ENCODE measurements at places on chromosomes 1 and 21.

- no peak overlapping the region for H3K4me3 ChIP-seq
- no peak overlapping the region for H3K27ac ChIP-seq
- H3K27me3 ChIP-seq: no peaks in the 10 kb centered on the region
- H3K36me3 ChIP-seq: peaks cover 34% of the 10 kb centered on the region
- H3K4me1 ChIP-seq: peaks cover 54% of the 10 kb centered on the region
Observed at GRCh38 chr1:206727981-206728696, 42.4 kb upstream of the IL19 start.

DNA sequence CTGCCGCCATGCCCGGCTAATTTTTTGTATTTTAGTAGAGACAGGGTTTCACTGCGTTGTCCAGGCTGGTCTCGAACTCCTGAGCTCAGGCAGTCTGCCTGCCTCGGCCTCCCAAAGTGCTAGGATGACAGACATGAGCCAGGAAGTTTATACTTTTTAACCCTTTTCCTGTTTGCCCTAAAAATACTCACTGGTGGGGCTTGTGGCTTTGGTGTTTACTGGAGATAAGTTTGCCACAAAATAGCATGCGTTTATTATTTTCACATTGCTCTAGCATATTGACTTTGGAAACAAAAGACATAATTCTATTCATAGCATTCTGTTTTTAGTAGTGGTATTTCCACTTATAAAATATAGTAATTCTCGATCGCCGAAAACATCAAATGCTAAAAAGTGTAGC, 19.8 kb upstream of the GTF2B start:
- no peak overlapping the region for H3K27ac ChIP-seq
- peaks cover 5% of the 10 kb centered on the region for H3K27me3 ChIP-seq
- no peak for DNase-seq
- no peak overlapping the region for H3K4me3 ChIP-seq
- H3K36me3 ChIP-seq: peaks cover 17% of the 10 kb centered on the region

DNA sequence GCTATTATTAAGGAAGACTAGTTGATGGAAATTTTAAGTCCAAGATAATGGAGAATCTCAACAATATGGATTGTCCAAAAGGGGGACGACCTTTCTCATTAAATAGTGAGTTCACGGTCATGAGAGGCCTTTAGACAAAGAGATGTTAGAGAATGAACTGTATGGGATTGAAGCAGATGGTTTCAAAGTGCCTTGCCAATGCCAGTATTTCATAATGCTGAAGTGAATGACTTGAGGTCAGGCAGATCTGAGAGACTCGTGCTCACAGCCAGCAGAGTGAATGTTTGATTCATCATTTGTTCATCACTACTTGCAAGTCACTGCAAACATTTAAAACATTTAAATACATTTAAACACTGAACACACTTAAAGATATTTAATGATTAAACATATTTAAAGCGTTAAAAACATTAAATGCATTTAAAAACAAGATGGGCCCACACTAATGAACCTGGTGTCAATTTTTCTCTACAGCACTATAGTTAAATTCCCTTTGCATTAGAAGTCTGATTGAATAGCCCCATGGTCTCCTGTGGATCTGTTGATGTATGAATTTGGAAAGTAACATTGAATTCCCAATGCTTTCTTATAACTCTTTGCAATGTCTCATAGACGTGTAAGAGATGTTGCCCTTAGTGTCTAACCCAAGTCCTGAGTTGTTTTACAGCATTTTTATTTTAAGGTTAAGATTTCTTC, 80.7 kb downstream of the TGFB2 start:
- no peaks in the 10 kb centered on the region for H3K36me3 ChIP-seq
- no peak for DNase-seq
- no peak overlapping the region for H3K4me3 ChIP-seq
- no peaks in the 10 kb centered on the region for H3K27me3 ChIP-seq
- no peaks in the 10 kb centered on the region for H3K4me1 ChIP-seq
- no peak overlapping the region for H3K27ac ChIP-seq

DNA sequence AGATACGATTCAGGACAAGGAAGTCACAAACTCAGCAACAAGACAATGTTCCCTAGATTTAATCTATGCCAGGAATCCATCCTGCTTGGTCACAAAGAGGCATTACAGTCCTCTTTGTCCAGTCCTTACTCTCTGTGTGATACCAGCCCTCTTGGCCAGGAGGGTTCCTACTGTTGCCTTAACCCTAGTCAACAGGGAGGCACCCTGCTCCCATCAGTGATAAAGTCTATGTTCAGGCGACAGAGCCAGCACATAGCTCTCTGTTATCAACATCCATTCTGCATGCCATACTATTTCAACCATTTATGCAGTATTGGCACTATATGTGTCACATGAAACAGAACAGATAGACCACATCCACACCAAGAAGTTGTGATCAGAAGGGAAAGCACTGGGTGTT, 4.4 kb upstream of the NPL start:
- no peak overlapping the region for H3K4me3 ChIP-seq
- no peaks in the 10 kb centered on the region for H3K36me3 ChIP-seq
- no peak overlapping the region for H3K27ac ChIP-seq
- H3K4me1 ChIP-seq: peaks cover 19% of the 10 kb centered on the region
